HFFc6 (cell line): ENCODE measurements at places on chromosomes 7 and 10.

DNA sequence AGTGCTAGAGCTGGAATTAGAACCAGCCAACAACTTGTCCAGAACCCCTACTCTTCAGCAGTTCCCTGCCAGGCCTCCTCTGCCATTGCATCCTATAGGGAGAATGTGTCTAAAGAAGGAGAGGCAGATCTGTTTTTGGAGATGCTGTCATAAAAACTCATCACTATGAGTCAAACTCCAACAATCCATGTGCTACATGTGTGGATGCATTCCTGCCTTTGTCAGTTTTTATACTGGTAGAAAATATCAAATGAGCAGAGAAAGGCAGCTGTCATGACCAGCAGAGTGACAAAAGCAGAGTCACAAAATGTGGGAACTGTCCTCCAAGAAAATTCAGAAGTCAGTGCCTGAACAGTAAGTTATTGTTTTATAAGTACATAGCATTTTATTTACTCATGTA is 93.0 kb downstream of the ABLIM1 start:
- peak; percentile 52 for DNase-seq

- DNase-seq, result no peak
These were observed 32.1 kb upstream of the PTPN12 start for GRCh38 chr7:77504951-77505350.

DNA sequence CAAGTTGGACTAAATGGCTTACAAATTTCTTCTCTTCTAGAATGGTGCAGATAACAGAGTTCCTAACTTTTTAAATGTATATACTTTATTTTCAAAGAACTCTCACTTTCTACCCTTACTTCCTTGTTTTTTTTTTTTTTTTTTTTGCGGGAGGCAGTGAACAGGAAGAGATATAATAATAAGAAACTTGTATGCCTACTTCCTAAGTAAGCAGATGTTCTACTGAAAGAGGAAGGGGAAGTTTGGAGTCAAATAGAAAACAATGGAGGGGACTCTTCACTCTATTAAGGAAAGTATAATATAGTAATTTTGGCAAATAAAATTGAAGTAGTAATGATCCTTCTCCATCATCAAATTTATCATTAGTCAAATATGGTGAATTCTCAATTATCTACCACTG is 754.0 kb downstream of the KCNMA1 start:
- DNase-seq, result no peak

- DNase-seq, result no peak
These were observed 257.4 kb downstream of the KCNMA1 start for GRCh38 chr10:77380191-77380590.

GRCh38 chr10:125543796-125544195 is 139.2 kb downstream of the TEX36 start:
- no peak for DNase-seq

DNA sequence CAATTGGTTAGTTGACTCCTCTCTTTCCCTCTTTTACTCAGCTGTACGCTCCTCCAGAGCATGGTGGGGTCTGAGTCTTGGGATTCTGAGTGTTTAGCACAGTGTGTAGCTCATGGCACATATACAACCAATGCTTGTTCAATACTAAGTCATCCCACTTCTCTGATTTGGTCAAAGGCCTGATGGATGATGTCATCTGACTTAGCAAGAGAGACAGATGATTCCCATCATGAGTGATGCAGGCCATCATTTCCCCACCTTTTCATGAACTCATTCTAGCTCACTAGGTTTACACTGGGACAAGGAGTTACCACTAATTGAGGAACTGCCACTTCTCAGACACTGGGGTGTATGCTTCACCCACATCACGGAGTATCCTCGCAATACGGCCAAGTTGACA is 3.8 kb downstream of the ICA1 start:
- no peak for DNase-seq

GRCh38 chr10:125827133-125827532 is 3.8 kb downstream of the BCCIP start:
- no peak for DNase-seq

GRCh38 chr10:78640796-78641636 is 427.8 kb upstream of the ZMIZ1 start:
- no peak for DNase-seq

- DNase-seq, result no peak
These were observed 638 bp downstream of the BRAT1 start for GRCh38 chr7:2554661-2555111.

GRCh38 chr7:538764-539685 is 19.4 kb upstream of the PDGFA start:
- no peak for DNase-seq

DNA sequence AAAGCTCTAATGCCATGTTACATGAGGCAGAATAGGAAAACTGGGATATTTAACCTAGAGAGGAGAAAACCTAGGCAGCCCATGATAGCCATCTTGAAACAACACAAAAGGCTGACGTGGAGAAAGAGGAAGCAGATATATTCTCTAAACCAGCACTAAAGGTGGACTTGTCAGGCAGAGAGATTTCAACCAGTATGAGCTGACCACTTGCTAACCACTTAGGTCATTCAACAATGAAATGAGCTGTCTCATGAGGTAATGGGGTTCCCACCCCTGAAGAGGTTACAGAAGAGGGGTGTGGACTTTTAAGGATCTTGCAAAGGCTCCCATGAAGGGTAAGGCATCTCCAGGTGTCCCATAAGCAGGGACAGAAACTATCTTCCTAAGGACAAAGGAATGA is 26.8 kb upstream of the EGR2 start:
- no peak for DNase-seq

DNA sequence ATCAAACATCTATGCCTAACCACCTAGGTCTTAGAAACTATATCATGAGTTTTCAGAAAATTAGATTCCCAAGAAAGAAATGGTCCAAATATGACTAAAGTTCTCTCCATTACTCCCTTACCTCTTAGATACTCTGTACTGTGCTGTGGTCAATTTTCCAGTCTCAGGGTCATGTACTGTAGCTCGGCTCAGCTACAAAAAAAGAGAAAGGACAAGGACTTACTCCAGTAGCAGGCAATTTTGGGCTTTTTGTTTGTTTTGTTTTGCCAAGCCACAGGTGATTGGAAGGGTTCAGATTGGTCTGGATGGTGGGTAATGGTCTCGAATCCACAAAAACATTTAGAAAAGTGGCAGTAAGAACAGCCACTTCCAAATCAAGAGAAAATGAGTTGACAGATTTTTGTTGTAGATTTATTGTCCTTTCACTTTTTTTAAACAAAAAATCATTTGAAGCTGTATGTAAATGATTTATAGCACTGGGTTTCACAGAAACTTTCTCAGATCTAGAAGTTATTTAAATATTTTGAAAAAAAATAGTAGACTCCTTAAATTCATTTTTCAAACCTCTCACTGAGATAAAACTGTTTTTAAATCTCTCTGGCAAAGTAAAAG is 52.8 kb downstream of the P4HA1 start:
- DNase-seq, result no peak

DNA sequence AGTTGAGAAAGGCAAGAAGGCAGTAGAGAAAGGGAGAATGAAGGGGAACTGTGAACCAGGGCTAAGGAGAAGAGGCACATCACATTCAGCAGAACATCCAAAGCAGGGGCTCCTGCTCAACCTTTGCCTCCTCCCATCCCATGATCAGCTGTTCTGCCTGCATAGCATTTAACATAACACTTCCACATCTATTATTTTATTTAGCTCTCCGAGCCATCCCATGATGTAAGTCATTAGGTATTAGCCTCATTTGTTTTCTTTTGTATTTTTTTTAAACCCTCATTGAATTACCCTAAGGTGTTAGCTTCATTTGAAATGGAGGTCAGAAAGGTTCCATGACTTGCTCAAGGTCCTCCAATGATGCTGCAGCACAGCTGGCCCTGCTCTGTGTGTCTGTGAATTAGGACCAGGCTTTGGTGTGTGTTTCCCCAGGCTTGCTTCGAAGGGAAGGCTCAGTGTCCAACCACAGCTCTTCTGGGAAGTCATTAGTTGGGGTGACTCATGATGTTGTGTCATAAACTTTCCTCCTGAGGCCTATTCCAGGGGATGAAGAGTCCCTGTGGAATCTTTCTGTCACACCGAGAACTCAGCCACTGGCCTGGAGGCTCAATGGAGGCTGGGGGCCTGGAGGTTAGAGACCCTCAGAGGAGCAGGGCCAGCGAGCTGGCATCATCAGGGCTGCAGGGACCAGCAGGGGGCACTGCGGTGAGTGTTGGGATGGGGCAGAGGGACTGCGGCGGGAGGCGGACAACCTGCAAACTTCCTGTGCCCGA is 16.5 kb downstream of the NPFFR1 start:
- peak; percentile 96 for DNase-seq

- DNase-seq, result no peak
These were observed 25.1 kb downstream of the MINDY4 start for GRCh38 chr7:30796105-30796869.

DNA sequence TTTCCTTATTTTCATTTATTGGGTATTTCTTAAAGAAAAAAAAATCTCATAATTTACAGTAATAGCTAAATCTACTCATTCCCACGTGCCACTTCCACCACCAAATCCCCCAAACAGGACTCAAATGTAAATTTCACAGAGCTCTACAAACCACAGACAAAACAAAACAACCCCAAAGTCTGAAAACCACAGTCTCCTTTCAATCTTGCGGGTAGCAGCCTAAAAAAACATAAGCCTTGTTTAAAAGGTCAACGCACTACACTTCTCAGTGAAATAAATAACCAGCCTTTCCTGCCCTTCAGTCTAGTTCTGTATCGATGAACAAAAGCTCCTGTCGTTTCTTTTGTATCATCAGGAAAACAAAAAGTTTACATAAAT is 121.8 kb upstream of the AFAP1L2 start:
- DNase-seq, result no peak

DNA sequence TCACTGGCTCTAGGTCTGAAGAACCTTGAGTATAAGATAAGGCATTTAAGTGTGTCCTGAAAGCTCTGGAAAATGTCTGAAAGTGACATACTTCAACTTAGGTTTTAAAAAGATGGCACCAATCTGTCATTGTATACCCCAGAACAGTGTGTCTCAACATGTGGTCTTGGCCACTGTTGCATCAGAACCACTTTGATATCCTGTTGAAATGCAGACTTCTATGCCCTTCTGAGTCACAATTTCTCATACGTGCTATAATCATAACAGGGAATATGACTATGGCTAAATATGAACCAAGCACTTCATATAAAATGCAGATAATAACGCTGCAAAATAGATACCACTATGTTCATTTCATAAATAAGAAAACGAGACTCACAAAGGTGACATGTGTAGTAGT is 38.0 kb upstream of the GPAM start:
- no peak for DNase-seq

DNA sequence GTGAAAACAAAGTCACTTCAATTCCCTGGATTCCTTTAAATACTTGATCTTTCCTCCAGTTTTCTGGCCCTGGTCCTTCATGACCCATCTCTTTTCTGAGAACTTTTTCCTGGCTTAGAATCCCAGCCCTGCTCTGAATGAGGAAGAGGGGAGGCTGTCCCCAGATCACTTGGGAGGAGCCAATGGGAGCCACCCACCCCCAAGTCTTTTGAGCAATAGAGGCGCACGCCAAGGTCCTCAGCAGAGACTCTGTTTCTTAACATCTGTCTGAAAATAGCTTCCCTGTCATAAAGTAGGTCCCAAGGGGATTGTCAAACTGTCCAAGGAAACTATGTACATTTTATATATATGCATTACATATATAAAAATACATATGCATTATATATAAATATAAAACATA is 126.8 kb downstream of the ADRA2A start:
- no peak for DNase-seq

DNA sequence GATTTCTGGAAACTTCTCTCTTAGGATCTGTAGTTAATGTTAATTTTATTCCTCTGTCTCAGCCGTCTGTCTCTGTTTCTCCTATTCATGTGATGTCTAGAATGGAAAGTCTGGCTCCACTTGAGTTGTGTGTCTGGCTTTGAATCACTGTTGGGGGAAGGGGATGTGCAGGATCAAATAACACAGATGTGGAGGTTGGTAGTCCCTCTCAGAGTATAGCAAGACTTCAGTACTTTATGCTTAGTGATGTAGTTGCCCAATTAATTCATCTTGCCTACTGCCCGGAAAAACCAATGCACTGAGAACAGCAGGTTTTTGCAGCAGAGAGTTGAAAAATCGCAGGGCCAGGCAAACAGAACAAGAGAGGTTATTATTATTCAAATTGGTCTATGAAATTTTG is 79.2 kb downstream of the PHTF2 start:
- no peak for DNase-seq

DNA sequence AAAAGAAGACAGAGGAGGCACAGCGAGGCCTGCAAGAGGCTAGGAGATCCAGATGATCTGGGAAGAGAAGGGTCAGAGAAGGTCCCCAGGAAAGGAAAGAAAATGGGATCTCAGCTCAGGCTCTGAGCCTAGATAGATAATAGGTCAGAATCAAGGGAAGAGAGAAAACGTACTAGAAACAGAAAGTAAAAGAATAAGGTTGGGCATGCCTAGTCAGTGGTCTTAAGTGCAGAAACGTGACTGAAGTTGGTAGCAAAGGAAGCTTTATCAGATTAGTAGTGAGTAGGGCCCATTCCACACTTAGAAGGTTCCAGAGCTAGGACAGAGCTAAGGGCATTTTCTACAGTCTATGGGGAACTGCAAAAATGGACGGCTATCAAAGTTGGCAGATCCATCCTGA is 84.8 kb upstream of the ASAH2 start:
- no peak for DNase-seq

GRCh38 chr10:63466144-63466935 is 563 bp upstream of the JMJD1C start:
- peak; percentile 38 for DNase-seq

GRCh38 chr10:63738410-63738809 is 217.2 kb downstream of the REEP3 start:
- DNase-seq, result peak; percentile 28

GRCh38 chr7:88018501-88018900 is 84.5 kb downstream of the ADAM22 start:
- DNase-seq, result no peak

- DNase-seq, result no peak
These were observed 4.2 kb downstream of the LRRC27 start for GRCh38 chr10:132336064-132336746.

DNA sequence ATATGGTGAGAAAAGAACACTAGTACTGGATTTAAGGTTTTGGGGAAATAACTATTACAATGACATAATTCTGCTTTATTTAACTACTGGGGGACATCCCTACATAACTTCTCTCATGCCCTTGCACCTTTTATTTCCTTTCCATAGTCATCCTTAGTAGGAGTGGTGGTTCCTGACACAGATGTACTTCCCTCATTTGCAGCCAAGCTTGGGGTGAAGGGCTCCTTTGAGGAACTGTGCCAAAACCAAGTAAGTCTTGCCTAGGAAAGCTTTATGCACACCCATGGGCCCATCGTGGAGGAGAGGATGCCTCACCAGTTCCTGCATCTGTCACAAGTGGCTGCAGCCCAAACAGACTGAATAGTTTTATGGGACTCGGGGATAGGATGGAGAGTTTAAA is 20.6 kb downstream of the ZDHHC6 start:
- DNase-seq, result no peak

GRCh38 chr10:115818012-115818411 is 455.0 kb downstream of the GFRA1 start:
- DNase-seq, result peak; percentile 3
